IMR-90 (cell line): ENCODE measurements at places on chromosomes 16 and 17. TPM values are rescaled to one million over a fixed set of nuclear protein-coding genes. Genes with fewer than 3 reads are reported as not detected.

GRCh38 chr17:8481703-8482102 lies 46.0 kb downstream of the NDEL1 start:
- no peak for DNase-seq
- peaks cover 64% of the 10 kb centered on the region for H3K36me3 ChIP-seq
- H3K27me3 ChIP-seq, result no peaks in the 10 kb centered on the region

- no peak overlapping the region for H3K27ac ChIP-seq
- no peaks in the 10 kb centered on the region for H3K27me3 ChIP-seq
- H3K4me1 ChIP-seq, result peaks cover 6% of the 10 kb centered on the region
- DNase-seq, result peak; percentile 52
- H3K36me3 ChIP-seq, result no peaks in the 10 kb centered on the region
These were observed 939.9 kb upstream of the SOX9 start for GRCh38 chr17:71180801-71181385.

- no peaks in the 10 kb centered on the region for H3K36me3 ChIP-seq
- no peaks in the 10 kb centered on the region for H3K4me1 ChIP-seq
- no peak overlapping the region for H3K4me3 ChIP-seq
- no peak for DNase-seq
These were observed 29.8 kb upstream of the RASD1 start for GRCh38 chr17:17525956-17526355.

GRCh38 chr17:50853781-50854180 lies 12.4 kb downstream of the TOB1 start:
- no peak for DNase-seq
- H3K4me1 ChIP-seq, result 0 out of 2 replicates have a peak, but pooled peaks cover 2% of the 10 kb centered on the region
- no peaks in the 10 kb centered on the region; the same call in 1 of the 2 replicates for H3K27me3 ChIP-seq
- no peak overlapping the region for H3K27ac ChIP-seq
- H3K4me3 ChIP-seq, result no peak overlapping the region

- no peak for DNase-seq
- no peak overlapping the region for H3K27ac ChIP-seq
- H3K36me3 ChIP-seq, result no peaks in the 10 kb centered on the region
- no peaks in the 10 kb centered on the region for H3K4me1 ChIP-seq
These were observed 150.8 kb upstream of the RPH3AL start for GRCh38 chr17:503449-503700.

The PRSS33 gene
- not detected in 2 replicates for total RNA-seq

The CSH1 gene
- total RNA-seq, result not detected in 2 replicates
